ENCODE measurements at places on chromosomes 5 and 9. TPM values are rescaled to one million over a fixed set of nuclear protein-coding genes. Genes with fewer than 3 reads are reported as not detected.

The CSF2 gene
- 240 TPM for total RNA-seq

The PPP1R26 gene
- total RNA-seq: 0.49 TPM

The FOXB2 gene
- not detected for total RNA-seq

The GRM6 gene
- total RNA-seq: not detected

The ACTBL2 gene
- total RNA-seq: not detected

The QRFP gene
- not detected for total RNA-seq

The SLC34A1 gene
- 0.32 TPM for total RNA-seq

The C6 gene
- not detected for total RNA-seq

The SYK gene
- total RNA-seq: 0.07 TPM

The IPO11 gene
- total RNA-seq: 29.1 TPM

The FOXI1 gene
- not detected for total RNA-seq

The CER1 gene
- not detected for total RNA-seq

The SIT1 gene
- total RNA-seq: 218 TPM

The MZB1 gene
- 83.7 TPM for total RNA-seq

The WNT8A gene
- not detected for total RNA-seq

The PCDHAC1 gene
- not detected for total RNA-seq

The TLR4 gene
- total RNA-seq: not detected

The CDH6 gene
- total RNA-seq: not detected

The IFNK gene
- total RNA-seq: not detected

The DNM1 gene
- 0.49 TPM for total RNA-seq

The MBLAC2 gene
- total RNA-seq: 5.5 TPM

The OR1Q1 gene
- not detected for total RNA-seq

The INIP gene
- total RNA-seq: 33.5 TPM

The FYB1 gene
- 262 TPM for total RNA-seq

The OR1L4 gene
- total RNA-seq: not detected

The GABRG2 gene
- not detected for total RNA-seq

The KCNV2 gene
- total RNA-seq: not detected

The OR13J1 gene
- not detected for total RNA-seq

The PCDHB6 gene
- not detected for total RNA-seq

The NR6A1 gene
- total RNA-seq: 0.81 TPM

All from T-helper 1 cell treated with Interleukin-12 subunit alpha and Interleukin-12 subunit beta and Interleukin-4 antibody, amounts not matched to agents 30 ng/mL and 1 ng/mL, for 36 hours (primary cell).